ENCODE measurements at places on chromosomes 11 and 22.
A peak's percentile ranks its signal among the peaks of the same experiment; 100 is the strongest.

DNA sequence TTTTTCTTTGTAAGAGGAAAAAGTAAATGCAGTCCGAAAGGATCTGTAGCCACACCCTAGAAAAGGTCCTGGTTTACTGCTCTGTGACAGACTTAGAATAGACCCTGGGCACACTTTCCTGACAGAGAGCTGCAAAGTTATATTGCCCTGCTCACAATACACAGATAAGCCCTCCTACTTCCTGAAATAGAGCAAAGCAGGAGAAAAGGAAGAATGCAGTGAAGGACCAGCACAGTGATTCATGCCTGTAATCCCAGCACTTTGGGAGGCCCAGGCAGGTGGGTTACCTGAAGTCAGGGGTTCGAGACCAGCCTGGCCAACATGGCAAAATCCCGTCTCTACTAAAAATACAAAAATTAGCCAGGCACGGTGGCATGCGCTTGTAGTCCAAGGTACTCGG is 2.2 kb downstream of the CYB561A3 start:
- DNase-seq: no peak

GRCh38 chr11:73759610-73760134 is 1.2 kb downstream of the RAB6A start:
- no peak for DNase-seq

DNA sequence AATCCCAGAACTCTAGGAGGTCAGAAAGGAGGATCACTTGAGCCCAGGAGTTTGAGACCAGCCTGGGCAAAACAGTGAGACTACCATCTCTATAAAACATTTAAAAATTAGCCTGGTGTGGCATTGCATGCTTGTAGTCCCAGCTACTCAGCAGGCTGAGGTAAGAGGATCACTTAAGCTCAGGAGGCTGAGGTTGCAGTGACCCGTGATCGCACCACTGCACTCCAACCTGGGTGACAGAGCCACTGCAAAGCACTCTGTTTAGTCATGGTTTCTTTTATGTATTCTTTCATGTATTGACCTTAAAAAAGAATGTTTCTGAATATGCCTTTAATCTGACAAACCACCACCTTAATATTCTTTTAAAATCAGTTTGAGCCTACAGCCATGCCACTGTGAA is 52.2 kb downstream of the BIRC2 start:
- no peak for DNase-seq

DNA sequence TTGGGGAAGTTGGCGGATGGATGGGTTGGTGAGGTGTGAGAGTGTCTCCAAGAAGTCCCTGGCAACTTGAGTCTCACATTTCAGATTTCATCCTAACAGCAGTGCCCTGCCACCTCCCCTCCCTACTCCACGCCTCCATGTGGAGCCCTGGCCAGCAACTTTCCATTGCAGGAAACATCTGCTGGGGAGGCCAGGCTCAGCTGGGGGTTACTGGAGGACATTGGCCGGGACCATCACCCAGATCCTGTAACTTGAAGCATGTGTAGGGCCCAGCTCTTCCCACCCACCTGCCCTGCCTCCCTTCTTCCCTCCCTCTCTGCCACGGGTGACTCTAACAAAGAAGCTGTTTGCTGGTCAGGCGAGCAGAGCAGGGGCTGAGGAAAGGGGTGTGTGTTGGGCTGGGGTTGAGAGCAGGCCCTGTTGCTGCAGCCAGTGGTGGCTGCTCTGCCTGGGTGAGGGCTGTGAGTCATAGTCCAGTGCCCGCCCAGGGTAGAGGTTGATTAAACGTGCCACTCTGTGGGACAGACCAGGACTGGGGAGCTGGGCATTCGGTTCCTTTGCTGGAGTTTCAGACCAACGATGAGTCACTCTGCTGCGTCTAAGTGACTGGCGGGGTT is 64.0 kb downstream of the SCN3B start:
- DNase-seq: peak; percentile 5

DNA sequence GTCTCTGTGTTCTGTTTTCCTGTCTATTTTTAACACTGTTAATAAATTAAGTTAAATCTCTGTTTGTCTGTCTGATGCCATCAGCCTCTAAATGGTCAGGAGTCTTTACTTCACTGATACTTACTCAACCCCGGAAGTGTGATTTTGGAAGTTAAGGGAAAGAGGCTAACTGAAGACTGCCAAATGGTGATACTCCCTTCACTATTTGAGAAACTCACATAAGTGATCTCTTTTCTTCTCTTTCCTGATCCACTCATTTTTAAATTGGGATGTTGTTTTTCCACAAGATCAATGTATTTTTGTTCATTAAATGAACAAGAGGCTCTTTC is 389 bp upstream of the CASP12 start:
- DNase-seq: no peak

- peak; percentile 21 for DNase-seq
Observed at GRCh38 chr11:62680825-62681240, 2.0 kb upstream of the UBXN1 start.

DNA sequence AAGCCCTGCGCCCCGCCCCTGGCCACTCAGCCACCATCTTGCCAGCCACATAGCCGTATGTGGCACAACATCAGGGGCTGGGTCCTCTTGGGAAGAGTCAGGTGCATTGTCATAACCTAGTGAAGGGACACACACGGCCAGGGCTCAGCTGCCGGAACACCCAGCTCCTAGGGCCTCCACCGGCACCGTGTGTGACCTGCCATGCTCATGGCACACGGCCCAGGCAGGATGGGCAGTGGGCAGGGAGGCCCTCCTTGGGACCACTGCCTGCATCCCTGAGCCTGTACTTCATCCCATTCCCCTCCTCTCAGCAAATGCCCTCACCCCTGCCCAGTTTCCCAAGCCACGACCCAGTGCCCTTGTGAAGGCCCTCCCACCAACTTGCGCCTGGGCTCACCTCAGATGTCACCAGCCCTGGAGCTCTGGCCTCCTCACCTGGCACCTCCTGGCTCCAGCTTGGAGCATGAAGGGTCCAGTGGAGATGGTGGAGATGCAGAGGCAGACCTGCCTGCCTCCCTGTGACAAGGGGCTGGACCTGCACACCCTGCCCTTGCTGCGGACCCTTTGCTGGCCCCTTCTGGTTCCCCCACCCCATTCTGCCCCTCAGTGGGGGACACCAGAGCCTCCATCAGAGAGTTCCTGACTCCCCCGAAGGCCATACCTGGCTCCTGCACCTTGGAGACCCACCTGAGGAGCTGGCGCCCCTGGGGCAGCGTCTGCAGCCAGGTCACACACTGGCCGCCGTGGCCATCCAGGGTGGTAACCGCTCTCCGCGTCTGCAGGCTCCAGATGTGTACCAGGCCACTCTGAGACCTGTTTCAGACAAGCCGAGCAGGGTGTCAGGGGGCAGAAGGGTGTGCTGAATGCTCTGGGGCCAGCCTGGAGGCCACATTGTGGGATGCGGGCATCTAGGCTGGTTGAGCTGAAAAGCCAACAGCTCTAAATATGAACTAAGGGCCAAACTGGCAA is 34.5 kb downstream of the GNB1L start:
- DNase-seq: no peak

DNA sequence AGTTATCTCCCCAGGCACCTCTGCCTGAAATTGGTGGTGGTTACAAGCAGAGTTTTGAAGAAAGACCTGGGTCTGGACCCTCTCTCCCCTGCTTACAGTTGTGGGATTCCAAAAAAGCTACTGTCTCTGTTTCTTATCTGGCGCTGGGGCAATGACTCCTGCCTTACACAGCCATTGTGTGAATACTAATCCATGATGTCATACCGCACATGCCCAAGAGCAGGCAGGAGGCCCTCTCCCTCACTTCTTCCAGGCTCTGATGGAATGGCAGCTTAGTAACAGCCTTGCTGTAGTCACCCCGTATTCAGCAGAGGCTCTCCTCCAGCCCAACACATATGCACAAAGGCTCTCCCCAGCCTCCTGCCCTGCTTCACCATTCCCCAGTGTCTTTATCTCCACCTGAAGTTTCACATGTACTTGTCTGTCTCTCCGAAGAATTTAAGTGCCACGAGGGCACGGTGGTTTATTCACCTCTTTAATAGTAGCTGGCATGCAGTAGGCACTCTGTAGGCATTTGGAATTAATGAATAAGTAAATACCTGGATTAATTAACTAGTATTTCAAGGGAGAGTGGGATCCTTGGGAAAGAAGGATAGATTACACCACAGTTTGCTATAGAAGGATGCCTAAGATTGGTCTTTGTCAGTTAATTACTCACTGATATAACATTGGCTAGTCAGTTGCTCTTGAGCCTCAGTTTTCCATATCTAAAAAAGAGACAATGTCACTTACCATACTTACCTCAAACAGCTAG is 165.6 kb downstream of the ETS1 start:
- no peak for DNase-seq

GRCh38 chr22:25492841-25493734 is 71.4 kb upstream of the GRK3 start:
- no peak for DNase-seq

DNA sequence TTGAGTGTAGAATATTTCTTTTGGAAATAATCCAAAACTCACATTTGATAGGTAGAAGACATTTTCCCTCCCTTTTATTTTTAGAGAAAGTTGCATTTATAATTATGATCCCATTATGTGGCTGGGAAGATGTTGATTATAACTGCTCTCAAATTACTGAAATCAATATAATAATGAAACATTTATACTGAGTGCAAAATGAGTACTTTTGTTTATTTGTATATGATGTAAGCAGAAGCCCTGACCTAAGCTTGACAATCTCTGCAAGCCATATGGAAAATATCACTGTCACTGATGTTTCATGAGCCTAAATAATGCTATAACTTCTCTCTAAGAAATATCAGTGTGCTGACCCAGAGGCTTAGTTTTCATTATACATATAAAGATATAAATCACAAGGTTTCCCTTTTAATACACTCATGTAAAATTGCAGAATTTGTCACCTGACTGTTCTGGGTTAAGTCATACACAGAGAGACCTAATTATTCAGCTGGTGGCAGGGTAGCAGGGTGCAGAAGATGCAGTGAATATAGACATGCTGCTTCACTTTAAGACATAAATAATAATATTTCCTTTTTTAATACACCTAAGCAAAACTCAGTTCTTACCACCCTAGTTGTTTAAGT is 99.2 kb downstream of the BBOX1 start:
- no peak for DNase-seq

DNA sequence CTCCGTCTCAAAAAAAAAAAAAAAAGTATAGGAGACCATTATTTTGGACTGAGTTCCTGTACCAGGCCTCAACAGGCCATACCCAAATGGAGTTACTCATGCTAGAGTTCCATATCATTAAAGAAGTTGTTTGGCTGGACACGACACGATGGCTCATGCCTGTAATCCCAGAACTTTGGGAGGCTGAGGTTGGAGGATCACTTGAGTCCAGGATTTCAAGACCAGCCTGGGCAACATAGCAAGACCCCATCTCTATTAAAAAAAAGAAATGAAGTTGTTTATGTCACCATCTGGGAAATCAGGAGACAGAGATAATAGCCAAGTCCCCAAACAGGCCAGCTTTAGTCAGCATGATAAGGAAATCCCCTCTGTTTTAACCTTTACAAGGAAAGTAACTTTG is 6.7 kb upstream of the FNBP4 start:
- no peak for DNase-seq

Data from GOT3 (cell line).